Activated naive CD8-positive, alpha-beta T cell treated with anti-CD3 and anti-CD28 coated beads, Interleukin-2, amount 10 ng/mL, durations not matched to agents 7 days and 5 days (primary cell): ENCODE measurements at places on chromosomes 1 and 21. TPM values are rescaled to one million over a fixed set of nuclear protein-coding genes. Genes with fewer than 3 reads are reported as not detected.
A peak's percentile ranks its signal among the peaks of the same experiment; 100 is the strongest.

PRAMEF1 gene
- not detected for total RNA-seq

ARHGAP30 gene
- 273 TPM for total RNA-seq

NFIA gene
- 5.7 TPM for total RNA-seq

ILDR2 gene
- total RNA-seq, result 4.3 TPM

PADI1 gene
- total RNA-seq, result not detected

GRCh38 chr1:116242741-116243140 is 130.3 kb upstream of the ATP1A1 start:
- no peak overlapping the region for H3K27ac ChIP-seq
- H3K4me3 ChIP-seq, result no peak overlapping the region
- peaks cover 2% of the 10 kb centered on the region for H3K4me1 ChIP-seq

- peaks cover 13% of the 10 kb centered on the region for H3K36me3 ChIP-seq
- H3K27ac ChIP-seq, result peak overlapping the region; percentile 91
These were observed 94.7 kb downstream of the SSBP3 start for GRCh38 chr1:54311506-54311905.

DNA sequence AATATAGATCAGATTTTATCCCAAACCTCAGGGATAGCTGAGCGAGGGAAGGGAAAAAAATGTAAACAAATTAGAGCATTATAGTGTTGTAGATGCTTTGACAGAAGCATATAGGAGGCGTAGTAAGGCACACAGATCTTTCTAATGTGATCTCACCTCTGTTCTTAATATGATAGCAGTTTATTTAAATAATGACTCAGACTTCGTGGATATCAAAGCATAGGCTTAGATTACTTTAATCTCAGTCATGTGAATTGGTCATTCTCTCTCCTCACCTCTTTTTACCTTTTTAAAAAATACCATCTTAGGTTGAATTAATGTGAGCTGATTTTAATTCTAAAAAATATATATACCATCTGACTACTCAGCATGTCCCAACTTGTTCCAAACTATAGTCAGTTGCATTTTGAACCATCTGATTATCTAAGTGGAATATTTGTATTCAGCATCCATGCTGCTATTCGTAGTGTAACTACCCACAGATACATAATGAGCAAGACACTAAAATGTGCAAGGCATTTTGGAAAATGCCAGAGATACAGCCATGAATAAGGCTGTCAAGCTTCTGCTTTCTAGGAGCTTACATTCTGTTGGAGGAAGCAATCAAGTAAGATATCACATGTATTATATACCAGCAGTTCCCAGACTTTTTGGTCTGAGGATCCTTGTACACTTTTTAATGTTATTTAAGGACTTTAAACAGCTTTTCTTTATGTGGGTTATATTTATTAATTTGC is 76.7 kb downstream of the OSBPL9 start:
- DNase-seq, result no peak
- H3K27ac ChIP-seq, result no peak overlapping the region
- H3K4me3 ChIP-seq, result no peak overlapping the region
- H3K36me3 ChIP-seq, result no peaks in the 10 kb centered on the region

GRCh38 chr1:71687376-71687775 is 595.0 kb downstream of the NEGR1 start:
- no peak overlapping the region for H3K27ac ChIP-seq
- no peak overlapping the region for H3K4me3 ChIP-seq
- H3K27me3 ChIP-seq, result no peaks in the 10 kb centered on the region
- H3K4me1 ChIP-seq, result no peaks in the 10 kb centered on the region

DNA sequence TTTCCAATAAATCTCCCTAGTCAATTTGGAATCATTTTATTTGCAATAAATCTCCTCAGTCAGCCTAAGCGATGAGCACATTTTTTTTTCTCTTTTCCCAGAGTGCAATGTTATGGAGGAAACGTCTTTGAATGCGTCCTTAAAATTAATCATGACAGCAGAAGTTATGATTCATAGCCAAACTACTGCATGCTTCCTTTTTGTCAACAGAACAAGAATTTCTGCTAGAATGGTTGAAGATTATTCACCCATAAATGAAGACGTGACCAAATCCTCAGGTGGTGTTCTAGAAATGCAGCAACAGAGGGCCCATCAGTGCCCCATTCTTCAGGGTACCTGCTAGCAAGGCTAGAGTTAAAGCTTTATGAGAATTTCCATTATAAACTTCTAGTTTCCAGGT is 407.9 kb upstream of the PKN2 start:
- no peaks in the 10 kb centered on the region for H3K4me1 ChIP-seq
- DNase-seq, result no peak
- H3K27me3 ChIP-seq, result no peaks in the 10 kb centered on the region
- no peaks in the 10 kb centered on the region for H3K36me3 ChIP-seq
- H3K27ac ChIP-seq, result no peak overlapping the region

- H3K27ac ChIP-seq, result no peak within 1 kb of the TSS
- H3K36me3 ChIP-seq, result peaks cover 12% of the 10 kb centered on the region
- peaks cover 7% of the 10 kb centered on the region for H3K27me3 ChIP-seq
- peak; percentile 91 for DNase-seq
These were observed at the start of gene MARCKSL1 for GRCh38 chr1:32335790-32336590. Gene MARCKSL1, minus strand, starts transcription at chr1:32336233. Its CDS starts 200 bp downstream, at chr1:32336033.

- DNase-seq, result no peak
- peaks cover 10% of the 10 kb centered on the region for H3K4me1 ChIP-seq
- no peak overlapping the region for H3K27ac ChIP-seq
- H3K4me3 ChIP-seq, result no peak overlapping the region
These were observed 5.2 kb downstream of the SOX13 start for GRCh38 chr1:204077979-204078696.

DNA sequence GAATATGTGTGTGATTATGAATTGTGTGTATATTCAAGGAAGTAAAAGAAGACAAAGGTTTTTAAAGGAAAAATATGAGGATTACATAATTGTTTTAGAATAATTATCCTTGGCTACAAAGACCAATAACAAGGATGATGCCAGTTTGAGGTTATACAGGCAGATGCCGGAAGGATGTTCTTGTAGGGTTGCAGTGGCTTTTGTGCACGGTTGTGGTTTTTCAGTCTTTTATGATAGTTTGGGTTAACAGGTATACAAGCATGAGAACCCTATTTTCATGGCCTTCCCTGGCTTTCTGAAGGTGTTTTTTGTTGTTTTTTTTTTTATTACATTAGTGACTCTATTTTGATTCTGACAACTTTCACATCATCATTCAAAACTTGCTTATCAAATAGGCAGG is 4.9 kb downstream of the CR2 start:
- H3K4me1 ChIP-seq, result peaks cover 22% of the 10 kb centered on the region
- H3K27ac ChIP-seq, result no peak overlapping the region
- H3K27me3 ChIP-seq, result peaks cover 12% of the 10 kb centered on the region
- DNase-seq, result no peak
- H3K36me3 ChIP-seq, result peaks cover 2% of the 10 kb centered on the region
